H7 (cell line): ENCODE measurements at places on chromosomes 6 and 20.

DNA sequence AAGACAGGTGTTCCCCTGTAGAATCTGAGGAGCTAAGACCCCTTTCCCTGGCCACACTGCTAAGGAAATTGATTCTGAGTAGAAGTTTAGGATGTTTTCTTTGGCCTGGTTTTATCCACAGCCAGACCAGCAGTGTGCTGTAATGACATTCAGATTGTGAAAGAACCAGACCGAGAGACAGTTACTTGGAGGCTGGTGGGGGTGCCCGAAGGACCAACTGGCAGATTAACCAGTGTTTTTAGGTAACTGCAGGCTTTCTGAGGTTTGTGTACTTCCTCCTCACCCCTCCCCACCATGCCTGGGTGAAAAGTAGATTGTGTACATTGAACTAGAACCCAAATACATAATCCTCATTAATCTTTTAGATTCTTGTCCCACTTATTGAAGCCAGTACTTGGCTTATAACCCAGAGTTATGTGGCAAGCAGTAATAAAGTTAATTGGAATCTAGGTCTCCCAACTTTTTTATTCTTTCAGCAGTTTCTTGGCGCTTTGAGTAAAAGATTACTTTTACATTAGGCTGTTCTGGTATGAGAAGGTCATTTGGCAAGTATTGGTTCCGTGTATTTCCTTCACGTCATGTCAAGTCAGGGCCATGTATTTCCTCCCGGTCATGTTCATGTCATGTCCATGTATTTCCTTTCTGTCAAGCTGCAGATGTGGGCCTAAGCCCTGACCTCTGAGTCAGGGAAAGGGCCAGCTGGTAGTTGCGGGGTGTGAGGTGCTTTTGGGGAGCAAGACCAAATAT lies 93.7 kb downstream of the TCP11 start:
- DNase-seq: no peak

GRCh38 chr6:167794161-167795157 lies 32.3 kb upstream of the AFDN start:
- no peak for DNase-seq

DNA sequence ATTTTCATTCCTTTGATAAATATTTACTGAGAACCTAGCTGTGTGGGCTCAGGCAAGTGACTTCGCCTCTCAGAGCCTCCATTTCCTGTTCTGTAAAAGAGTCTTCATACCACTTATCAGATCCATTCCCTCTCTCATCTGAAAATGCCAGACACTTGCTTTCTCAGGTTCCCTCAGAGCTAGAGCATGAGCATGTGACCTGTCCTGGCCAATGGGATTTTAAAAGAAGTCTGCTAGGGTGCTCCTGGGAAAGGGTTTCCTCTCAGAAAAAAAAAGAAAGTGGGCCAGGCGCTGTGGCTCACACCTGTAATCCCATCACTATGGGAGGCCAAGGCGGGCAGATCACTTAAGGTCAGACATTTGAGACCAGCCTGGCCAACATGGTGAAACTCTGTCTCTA lies 5.3 kb downstream of the KCNB1 start:
- DNase-seq: peak; percentile 54

GRCh38 chr6:5379647-5380242 lies 118.4 kb downstream of the FARS2 start:
- DNase-seq: peak; percentile 54

DNA sequence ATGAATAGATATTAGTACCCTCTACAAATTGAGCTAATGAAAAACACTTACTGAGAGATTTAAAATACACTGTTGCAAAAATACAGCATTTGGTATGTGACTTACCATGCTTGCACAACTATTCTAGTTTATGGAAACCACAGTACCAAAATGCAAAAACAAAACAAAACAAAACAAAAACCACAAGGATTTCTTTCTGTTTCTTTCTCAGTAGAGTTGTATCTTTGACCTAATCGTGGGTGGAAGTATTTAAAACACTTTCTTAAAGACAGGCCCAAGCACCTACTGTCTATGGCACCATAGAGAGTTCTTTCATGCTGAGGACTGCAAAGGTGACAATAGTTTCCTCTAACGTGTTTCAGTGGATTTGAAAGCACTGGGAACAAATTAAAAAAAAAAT lies 95.3 kb upstream of the C6orf118 start:
- DNase-seq: no peak

GRCh38 chr6:53250176-53251032 lies 98.3 kb downstream of the ELOVL5 start:
- no peak for DNase-seq

DNA sequence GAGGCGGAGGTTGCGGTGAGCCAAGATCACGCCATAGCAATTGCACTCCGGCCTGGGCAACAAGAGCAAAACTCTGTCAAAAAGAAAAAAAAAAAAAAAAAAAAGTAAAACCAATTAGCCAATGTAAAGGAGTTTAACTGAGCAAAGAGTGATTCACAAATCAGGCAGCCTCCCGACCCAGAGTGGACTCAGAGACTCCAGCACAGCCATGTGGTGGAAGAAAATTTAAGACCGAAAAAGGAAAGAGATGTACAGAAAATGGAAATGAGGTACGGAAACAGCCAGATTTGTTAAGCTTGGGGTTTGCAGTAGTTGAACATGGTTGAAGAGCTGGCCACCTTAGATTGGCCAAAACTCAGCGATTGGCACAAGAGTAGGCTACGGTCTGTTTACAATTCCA lies 51.4 kb downstream of the ERMARD start:
- DNase-seq: no peak

GRCh38 chr20:47206962-47207641 lies 149.4 kb downstream of the ZMYND8 start:
- peak; percentile 56 for DNase-seq

DNA sequence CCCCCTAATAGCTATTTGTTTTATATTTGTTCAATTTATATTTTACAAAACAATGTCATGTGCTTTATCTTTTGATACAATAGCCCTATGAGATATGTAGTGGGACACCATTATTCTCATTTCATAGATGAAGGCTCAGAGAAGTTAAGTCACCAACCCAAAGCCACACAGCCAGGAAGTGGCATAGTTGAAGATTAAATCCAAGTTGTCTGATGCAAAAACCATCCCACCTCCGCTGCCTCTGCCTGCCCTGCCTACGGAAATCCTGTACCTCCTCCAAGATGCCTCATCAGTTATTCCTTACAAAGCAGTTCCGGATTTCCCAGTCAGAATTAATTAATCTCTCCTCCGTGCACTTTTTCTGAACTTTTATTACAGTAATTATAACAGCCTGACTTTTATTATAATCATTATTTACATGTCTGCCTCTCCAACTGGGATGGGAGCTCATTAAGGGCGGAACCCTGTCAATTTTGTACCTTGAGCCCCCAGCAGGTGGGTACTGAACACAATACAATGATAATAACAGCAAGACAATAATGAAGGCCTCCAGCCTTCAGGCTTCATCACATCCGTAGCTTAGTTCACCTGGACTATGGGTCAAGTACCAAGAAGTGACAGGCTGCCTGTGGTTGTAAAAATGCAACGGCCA lies 54.7 kb downstream of the LRFN2 start:
- DNase-seq: no peak

DNA sequence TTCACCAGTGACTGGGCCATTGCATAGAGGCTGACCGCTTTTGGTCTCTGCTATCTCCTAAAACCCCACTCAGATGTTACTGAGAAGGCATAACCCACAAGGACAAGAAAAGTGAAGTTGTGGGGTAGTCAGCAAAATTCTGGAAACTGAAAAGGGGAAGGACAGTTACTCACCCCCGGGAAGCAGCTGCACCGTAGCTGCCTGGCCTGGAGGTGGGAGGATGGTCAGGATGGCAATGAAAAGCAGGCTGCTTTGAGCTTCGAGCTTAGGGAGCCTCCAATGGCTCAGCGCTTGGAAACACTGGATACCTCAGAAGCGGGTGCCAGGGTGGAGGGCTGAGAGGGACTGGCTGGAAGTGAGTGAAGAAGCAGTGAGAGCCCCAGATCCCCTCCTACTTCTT lies 56.0 kb downstream of the KCNK5 start:
- no peak for DNase-seq

- DNase-seq: peak; percentile 77
Observed at GRCh38 chr20:61924211-61924857, 141.3 kb downstream of the TAF4 start.

GRCh38 chr6:47476781-47477496 lies 650 bp upstream of the CD2AP start:
- DNase-seq: no peak
